Fibroblast of the conjunctiva (primary cell): ENCODE measurements at places on chromosomes 7 and 10.

- DNase-seq, result no peak
Measured at GRCh38 chr7:152677808-152678670, 2.1 kb upstream of the XRCC2 start.

DNA sequence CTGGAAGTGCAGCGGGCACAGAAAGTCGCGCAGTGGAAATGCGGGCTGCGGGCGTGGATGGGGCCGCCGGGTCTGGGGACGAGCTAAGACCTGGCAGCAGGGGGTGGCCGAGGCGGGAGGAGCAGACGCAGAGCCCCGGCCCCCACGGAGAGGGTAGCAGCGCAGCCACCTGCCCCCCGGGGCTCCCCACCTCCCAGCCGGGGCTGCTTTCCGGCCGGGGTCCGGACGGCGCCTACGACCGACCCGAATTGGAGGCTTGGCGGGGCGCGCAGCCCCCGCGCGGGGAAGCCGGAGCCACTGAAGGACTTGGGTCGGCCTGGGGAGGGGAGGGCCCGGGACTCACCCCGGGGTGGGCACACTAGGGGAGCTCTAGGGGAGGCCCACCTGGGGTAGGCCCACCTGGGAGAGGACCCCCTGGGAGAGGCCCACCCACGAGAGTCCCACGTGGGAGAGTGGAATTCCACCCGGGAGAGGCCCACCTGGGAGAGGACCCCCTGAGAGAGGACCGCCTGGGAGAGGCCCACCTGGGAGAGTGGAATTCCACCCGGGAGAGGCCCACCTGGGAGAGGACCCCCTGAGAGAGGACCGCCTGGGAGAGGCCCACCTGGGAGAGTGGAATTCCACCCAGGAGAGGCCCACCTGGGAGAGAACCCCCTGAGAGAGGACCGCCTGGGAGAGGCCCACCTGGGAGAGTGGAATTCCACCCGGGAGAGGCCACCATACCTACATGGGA is 854 bp upstream of the CFAP46 start:
- no peak for DNase-seq

DNA sequence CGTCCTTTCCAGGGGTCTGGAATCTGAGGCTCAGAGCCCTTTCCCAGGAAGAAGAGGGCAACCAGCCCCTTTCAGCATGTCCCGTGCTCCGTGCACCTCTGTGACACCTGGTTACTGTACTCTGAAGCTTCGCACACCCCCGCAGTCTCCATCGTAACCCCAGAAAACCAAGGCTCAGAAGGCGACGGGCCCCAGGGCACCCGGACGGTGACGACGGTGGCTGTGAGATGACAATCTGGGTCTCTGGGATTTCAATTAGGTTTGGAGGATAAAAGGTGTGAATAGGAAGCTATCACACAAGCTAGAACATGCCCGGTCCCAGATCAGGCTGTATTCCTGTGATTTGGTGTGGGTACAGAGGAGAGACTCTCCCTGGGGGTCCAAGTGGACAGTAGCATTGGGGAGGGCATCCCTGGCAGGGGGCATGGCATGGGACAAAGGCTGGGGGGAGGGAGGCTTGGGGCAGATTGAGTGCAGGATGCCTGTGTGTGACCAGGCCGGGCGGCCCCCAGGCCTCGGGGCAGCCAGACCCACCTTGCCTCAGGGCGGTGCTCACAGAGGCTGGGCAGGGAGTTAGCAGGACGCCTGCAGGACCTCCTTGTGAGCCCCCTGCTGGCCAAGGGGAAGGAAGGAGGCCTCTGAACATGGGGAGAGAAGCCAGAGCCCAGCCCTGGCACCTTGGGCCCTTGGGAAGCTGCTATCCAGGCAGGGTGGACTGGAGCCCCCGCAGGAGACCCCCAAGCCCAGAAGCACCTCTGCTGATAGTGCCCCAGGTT is 23.4 kb upstream of the PSMG3 start:
- no peak for DNase-seq

DNA sequence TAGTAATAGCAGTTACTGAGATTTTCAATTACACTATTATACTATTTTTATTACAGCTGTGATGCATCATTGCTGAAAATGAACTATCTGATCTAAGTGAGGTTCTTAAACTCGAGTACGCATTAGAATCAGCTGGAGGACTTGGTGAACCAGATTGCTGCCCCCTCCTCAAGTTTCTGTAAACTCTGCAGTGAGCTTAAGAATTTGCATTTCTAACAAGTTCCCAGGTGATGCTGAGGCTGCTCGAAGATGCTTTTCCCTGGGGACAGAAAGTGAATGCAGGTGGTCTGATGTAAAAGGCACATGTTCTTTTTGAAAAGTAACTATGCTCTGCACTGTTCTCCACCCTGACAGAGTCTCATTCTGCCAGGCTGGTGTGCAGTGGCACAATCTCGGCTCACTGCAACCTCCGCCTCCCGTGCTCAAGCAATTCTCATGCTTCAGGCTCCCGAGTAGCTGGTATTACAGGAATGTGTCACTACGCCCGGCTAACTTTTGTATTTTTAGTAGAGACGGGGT is 12.5 kb downstream of the RNF133 start:
- no peak for DNase-seq

DNA sequence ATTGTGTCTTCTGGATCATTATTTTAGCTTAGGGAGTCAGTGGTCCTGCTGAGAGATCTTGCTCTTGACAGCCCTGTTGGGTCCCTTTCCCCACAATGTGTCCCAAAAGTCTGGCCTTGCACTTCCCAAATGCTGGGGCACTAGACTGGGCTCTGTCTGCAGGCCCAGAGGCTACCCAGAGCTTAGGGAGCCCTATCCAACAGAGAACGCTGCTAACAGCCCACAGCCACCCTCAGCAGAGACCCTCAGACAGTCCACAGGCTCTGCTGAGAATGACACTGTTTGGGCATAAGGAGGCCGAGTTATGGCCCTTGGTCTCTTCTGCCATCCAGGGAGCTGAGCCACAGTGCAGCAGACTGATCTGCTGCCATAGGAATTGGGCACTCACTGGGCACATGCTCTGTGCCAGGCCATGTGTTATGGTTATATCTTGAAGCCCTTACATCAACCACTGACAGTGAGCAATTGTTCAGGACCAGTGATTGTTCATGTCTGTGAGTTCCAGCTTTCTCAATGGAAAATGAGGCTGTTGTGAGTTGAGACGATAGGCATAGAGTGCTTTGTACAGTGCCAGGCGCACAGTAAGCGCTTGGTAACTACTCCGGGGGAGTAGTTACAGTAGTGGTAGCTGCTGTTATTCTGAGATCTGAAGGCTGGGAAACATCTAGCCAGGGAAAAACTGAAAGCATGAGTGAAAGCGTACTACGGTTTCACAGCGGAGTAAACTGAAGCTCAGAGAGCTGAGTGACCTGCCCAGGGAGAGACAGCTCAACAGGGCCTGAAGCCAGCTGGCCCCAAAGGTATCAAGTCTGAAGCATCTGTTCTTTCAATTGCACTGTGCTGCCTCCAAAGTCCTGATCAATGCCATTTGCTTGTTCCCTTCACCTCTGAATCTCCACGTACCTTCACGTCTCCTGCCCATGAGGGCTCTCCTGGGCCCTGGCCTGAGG is 77.6 kb upstream of the PRLHR start:
- DNase-seq, result no peak

GRCh38 chr10:80718024-80718423 is 180.3 kb downstream of the SH2D4B start:
- DNase-seq, result no peak

- no peak for DNase-seq
Measured at GRCh38 chr7:45446195-45446944, 127.8 kb upstream of the ADCY1 start.
